Type B pancreatic cell (in vitro differentiated cells): ENCODE measurements at places on chromosomes 12 and 14.
A peak's percentile ranks its signal among the peaks of the same experiment; 100 is the strongest.

GRCh38 chr14:53943751-53944083 lies 12.9 kb downstream of the BMP4 start:
- DNase-seq = no peak

DNA sequence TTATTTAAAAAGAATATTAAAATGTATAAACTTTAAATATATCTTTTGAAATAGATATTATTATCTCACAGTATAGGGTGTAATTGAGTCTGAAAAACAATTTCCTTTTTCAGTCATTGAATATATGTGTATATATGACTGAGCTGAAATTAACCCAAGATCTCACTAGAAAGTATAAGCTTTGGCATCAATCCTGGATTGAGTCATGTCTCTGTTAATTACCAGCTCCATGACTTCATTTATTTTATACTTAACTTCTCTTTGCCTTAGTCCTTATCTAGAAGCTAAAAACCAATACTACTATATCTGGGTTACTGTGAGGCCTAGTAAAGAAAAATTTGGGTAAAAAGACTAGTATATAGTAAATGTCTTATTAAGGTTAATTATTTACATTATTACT lies 1020.3 kb downstream of the LRFN5 start:
- no peak for DNase-seq

GRCh38 chr12:125069616-125070015 lies 4.4 kb downstream of the AACS start:
- DNase-seq = no peak

GRCh38 chr14:105258846-105259245 lies 10.5 kb downstream of the BTBD6 start:
- DNase-seq = no peak

DNA sequence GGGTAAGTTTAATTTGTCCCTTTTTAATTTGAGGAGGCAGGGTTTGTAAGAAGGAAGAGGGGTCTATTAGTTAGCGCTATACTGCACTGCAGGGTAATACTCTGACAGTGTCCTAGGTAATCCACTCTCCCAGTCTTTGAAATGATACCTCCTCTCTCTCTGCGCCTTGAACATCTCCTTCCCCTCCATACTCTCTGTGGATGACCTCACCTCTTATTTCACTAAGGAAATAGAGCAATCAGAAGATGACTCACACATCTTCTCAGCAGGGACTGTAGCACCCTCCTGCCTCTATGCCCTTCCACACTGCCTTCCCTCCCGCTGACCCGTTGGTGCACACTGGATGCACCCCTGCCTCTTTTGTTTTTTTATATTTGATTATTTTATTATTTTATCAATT lies 94.2 kb downstream of the GRIP1 start:
- DNase-seq = no peak

GRCh38 chr12:119512772-119513497 lies 80.6 kb upstream of the TMEM233 start:
- no peak for DNase-seq

DNA sequence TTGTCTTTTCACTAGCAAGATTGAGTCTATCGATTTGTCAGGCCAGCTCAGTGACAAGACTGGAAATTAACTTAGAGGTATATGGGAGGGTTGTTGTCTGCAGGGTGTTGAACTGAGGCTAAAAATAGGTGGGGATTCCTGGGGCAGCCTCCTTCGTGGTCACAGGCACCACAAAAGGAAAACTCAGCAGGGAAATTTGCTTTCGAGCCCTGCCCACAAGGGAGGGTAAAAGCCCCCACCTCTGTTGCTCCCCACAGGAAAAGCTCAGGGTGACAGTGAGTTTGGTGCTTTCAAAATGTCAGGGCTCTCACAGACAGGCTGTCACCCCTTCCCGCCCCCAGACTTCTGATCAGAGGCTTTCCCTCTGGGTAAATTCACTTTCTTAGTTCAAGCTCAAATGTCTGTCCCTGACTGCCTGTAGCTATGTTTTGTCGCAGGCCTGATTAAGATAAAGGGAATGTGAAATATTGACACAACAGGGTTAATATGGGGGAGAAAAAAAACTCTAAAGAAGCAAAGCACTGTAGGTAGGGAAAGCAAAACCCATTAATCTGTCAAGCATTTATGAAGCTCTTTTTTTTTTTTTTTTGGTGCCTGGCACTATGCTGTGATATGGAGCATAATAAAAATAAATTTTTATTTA lies 11.7 kb upstream of the NFKBIA start:
- DNase-seq = no peak

- no peak for DNase-seq
Measured at GRCh38 chr14:105485739-105486162, 935 bp upstream of the CRIP1 start.

DNA sequence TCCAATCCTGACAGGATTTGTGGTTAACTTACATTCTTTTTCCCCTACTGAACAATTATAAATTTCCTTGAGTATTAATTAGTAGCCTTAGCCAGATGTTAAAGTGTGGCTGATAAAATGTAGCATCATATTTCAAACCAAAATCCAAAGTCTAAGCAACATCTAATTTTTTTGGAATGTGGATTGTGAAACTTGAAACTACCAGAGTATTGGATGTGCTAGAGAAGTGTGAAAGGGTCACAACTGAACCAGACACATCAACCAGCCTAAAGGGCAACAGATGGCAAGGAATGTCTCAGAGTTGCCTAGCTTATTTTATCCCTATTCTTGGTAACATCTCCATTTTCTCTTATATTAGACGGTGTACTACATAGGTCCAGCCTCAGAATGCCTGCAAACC lies 153.1 kb upstream of the DCN start:
- no peak for DNase-seq

DNA sequence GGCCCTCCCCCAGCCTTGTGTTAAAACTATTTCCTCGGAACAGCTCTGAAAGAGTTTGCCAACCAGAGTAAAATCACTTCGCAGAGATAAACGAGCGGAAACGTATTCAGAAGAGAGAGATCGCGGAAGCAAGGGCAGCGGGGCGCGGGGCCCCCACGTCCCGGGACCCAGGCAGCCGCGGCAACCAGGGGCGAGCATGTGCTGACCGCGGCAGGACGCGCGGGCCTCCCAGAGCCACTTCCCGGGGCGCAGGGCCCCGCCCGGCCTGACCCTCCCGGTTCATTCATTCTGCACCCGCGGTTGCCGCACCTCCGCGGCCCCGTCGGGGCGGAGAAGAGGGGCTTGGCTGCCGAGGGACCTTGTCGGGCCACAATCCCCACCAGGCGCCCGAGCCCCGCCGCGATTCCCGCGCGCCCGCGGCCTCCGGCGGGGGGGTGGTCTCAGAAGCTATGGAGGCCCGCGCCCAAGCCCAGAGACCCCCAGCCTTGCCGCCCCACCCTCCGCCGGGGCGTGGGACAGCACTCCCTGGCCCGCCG lies 598 bp downstream of the UBE2N start:
- DNase-seq = peak; percentile 67

DNA sequence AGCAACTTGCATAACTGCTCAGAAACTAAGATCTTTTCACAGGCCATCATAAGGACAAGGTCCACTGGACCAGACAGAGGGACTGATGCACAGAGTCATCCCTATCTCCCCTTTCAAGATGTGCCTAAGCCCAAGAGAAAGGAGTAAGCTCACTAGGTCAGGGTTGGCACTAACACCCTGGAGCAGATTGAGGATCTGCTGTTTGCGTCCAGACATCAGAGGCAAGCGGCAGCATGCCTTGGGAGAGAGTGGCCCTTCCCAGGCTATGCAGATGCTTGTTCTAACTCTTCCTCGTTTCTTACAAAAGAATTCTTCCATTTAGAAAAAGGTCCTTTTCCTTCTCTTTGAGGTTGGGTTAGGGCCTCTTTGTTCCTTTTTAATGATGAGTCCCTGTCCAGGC lies 187.2 kb downstream of the KCNA5 start:
- DNase-seq = no peak

DNA sequence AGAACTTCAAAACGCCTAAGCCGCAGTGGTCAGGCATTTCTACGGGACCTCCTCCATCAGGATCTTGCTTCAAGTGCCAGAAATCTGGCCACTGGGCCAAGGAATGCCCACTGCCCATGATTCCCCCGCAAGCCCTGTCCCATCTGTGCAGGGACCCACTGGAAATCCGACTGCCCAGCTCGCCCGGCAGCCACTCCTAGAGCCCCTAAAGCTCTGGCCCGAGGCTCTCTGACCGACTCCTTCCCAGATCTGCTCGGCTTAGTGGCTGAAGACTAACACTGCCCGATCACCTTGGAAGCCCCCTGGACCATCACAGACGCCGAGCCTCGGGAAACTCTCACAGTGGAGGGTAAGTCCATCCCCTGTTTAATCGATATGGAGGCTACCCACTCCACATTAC lies 1113.0 kb upstream of the TMEM132C start:
- DNase-seq = no peak
